GM12878 (cell line): ENCODE measurements at places on chromosomes 7 and 10. TPM values are rescaled to one million over a fixed set of nuclear protein-coding genes. Genes with fewer than 3 reads are reported as not detected.

Gene ZNF394
- 22.9 TPM in 2 replicates for total RNA-seq

Gene TDRD1
- not detected in 2 replicates for total RNA-seq

Gene PTPRZ1
- 0.21 TPM in 1 of 2 replicates, not detected in the other for total RNA-seq

Gene CYP3A4
- total RNA-seq, result 0.11 and 0.21 TPM in 2 replicates

Gene GIMAP6
- total RNA-seq, result 36.2 and 40.9 TPM in 2 replicates

Gene NPFFR1
- not detected in 2 replicates for total RNA-seq

Gene HOXA5
- total RNA-seq, result 0.13 TPM in 1 of 2 replicates, not detected in the other

Gene GDF2
- not detected in 2 replicates for total RNA-seq

Gene LMBR1
- total RNA-seq, result 44.4 and 52.9 TPM in 2 replicates

Gene CAV1
- 1.0 and 1.7 TPM in 2 replicates for total RNA-seq

Gene CALCR
- not detected in 2 replicates for total RNA-seq

Gene PLAU
- 15.2 and 17.1 TPM in 2 replicates for total RNA-seq

Gene ITGB8
- 3.0 and 3.2 TPM in 2 replicates for total RNA-seq

Gene C10orf105
- total RNA-seq, result 0.03 and 0.05 TPM in 2 replicates

Gene OPALIN
- total RNA-seq, result not detected in 2 replicates

Gene TBXAS1
- 20.0 and 20.7 TPM in 2 replicates for total RNA-seq

Gene CDNF
- total RNA-seq, result 0.43 and 1.0 TPM in 2 replicates

Gene FFAR4
- total RNA-seq, result not detected in 2 replicates

Gene NUTM2E
- total RNA-seq, result 0.58 and 0.90 TPM in 2 replicates

Gene AKAP9
- 27.8 and 28.6 TPM in 2 replicates for total RNA-seq

Gene UCMA
- not detected in 2 replicates for total RNA-seq

Gene HPSE2
- not detected in 2 replicates for total RNA-seq

Gene FXYD4
- not detected in 2 replicates for total RNA-seq

Gene CREM
- 50.5 and 51.3 TPM in 2 replicates for total RNA-seq

Gene PRSS37
- not detected in 2 replicates for total RNA-seq

Gene TNKS2
- 11.1 and 11.2 TPM in 2 replicates for total RNA-seq

Gene C7orf33
- not detected in 2 replicates for total RNA-seq
